ENCODE measurements at places on chromosomes 11 and 22.

- peak; percentile 76 for DNase-seq
These were observed 2.3 kb upstream of the DUSP8 start for GRCh38 chr11:1574238-1574932.

GRCh38 chr11:8067929-8068575, 13.0 kb upstream of the TUB start:
- DNase-seq = no peak

DNA sequence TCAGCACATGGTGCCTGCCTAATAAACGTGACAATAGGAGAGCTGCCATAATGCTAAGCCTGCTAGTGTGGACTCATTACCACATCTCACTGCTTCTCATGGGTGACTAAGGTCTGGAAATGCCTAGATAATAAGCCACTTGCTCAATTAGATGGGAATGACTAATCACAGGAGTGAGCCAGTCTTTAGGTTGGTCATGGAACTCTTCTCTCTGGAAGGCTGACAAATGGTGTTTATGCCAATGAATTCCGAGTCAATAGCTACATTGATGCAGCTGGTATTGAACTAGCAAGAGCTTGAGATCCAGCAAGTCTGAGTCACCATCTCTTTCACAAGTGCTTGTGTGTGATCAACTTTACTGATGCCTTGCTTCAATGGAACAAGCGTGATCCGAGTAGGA, 334.9 kb downstream of the OPCML start:
- no peak for DNase-seq

GRCh38 chr22:17754233-17754925, 19.9 kb downstream of the BID start:
- peak; percentile 48 for DNase-seq

DNA sequence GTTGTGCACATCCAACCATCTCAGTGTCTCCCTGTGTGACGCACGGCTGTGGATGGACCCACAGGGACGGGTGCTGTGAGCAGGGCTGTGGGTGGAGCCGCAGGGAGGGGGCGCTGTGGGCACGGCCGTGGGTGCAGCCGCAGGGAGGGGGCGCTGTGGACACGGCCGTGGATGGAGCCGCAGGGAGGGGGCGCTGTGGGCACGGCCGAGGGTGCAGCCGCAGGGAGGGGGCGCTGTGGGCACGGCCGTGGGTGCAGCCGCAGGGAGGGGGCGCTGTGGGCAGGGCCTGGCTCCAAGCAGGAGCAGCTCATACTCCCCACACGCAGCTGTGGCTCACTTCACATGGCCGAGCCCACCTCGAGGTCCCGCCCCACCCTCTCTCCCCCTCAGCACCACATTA, 6.0 kb upstream of the MAPK11 start:
- peak; percentile 79 for DNase-seq

DNA sequence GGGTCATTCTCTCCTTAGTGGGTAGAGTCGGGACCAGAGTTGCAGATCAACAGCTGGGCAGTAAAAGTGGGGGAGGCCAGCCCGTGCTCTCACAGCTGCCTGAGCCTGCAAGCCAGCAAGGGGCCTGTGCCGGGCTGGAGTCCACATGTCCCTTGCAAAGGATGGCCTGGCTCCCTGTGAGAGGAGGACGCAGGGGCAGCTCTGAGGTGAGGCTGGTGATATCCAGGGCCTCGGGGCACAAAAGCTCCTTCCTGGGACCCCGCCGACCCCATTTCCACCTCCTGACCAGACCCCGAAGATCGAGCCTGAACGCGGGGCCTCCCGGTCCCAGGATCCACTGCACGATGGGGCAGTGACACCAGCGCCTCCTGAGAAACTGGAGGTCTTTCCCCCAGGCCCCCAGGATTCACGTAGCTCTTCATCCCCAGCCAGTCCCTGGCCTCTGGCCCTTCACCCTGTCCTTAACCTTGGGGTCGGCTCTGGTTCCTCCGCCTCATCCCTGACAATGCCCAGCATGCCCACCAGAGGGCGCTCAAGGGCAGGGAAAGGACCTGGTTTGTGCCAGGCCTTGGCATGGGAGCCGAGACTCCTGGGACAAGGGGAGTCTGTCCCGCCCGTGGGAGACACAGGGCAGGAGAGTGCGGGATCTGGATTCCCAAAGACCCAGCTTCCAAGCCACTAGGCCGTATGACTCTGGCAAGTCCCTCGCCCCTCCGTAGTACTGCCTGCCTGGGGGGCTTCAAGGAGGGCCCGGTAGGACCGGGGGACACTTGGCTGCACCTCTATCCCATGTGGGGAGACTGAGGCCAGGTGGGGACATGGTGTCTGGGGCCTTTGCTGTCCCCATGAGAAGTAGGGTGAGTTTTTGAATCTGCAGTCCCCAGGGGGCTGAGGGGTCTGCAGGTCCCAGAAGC, 17.8 kb upstream of the WNT7B start:
- DNase-seq = peak; percentile 87

DNA sequence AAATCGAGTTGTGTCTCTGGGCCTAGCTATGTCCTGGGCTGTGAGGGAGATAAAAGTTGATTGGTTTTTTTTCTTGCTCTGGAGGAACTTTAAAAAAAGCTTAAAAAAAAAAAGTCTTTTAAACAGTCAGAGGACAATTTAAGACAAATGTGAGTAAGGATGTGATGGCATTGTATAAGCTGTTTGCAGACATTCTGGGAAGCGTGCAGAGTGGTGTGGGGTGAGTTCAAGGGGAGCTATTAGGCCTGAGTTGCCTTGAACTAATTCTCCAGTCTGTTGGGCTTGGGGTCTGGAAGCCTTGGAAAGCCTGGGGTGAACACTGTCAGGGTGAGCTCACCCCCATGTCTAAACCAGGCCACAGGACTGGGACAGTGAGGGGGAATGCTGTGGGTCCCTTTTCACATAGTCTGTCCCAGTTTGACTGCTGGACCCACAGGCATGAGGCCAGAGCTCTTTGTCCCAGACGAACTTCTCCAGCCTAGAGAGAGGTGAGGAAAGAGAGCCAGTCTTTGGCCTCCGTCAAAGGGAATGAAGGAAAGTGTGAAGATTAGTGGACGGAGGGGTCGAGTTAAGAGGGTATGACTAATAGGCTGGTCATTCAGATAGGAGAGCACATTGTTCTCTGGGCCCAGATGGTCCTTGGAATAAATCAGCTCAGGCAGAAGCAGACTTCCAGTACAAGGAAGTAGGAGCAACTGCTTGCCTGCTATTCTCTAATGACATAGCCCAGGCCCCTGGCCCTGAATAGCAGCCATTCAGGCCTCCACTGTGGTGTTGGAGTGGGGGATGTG, 76.4 kb upstream of the NNMT start:
- DNase-seq = no peak

DNA sequence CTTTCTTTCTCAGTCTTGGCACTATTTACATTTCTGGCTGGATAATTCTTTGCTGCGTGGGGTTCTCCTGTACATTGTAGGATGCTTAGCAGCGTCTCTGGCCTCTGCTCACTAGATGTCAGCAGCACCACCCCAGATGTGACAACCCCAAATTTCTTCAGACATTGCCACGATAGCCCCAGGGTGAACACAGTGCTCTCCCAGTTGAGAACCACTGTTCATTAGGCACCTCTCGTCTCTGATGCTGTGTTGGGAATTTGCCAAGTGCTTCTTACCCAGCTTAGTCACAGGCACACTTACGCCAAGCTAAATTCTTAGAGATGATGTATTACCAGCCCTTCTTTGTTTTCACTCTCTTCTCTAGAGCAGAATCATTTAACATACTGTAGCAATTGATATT, 9.4 kb downstream of the TRIM6 start:
- no peak for DNase-seq

DNA sequence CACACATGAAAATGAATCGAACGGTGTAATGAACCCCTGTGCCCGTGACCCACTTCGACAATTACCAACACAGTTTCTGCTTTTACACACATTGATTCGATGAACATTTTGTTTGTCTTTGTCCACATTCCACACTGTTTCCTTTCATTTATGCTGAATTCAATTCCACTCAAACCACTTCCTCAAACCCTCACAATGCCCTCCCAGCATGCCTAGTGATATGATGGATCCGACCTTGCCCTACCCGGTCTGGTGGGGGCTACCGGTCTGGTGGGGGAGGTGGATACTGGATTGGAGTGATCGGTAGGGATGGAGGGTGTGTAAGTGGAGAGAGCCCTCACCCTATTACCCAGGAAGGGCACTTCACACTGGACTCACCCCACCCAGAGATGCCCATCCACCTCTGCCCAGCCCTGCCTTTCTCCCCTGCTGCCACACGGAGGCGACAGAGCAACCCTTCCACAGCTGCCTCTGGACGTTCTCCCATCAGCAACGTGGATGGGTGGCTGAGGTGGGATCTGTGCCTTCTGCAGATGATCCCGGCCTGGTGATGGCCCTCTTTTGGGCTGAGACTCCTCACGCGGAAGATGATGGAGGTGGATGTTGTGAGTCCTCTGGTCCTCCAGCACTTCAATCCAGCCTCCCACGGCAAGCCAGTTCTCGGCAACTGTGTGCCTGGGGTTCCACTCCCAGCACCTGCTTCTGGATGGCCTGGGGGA, 33.0 kb upstream of the P2RY2 start:
- peak; percentile 69 for DNase-seq

DNA sequence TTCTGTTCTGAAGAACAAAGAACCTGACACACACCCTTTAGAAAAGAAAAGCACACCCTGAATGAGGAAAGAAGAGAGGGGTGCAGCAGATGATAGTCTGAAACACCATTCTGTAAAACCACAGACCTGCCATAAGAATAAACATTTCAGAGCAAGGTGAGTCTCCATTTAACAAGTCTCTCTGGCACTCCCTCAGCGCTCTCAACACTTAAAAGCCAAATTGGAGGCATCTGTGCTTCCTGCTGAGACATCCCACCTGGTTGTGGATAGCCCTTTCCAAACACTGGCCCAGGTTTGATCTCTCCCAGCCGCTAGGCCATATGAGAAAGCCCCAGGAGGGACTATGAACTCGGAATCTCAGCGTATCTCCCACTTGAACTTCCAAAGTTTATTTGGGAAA, 36.3 kb downstream of the ETS1 start:
- DNase-seq = no peak

GRCh38 chr22:33561149-33561807, 359.0 kb downstream of the LARGE1 start:
- no peak for DNase-seq

DNA sequence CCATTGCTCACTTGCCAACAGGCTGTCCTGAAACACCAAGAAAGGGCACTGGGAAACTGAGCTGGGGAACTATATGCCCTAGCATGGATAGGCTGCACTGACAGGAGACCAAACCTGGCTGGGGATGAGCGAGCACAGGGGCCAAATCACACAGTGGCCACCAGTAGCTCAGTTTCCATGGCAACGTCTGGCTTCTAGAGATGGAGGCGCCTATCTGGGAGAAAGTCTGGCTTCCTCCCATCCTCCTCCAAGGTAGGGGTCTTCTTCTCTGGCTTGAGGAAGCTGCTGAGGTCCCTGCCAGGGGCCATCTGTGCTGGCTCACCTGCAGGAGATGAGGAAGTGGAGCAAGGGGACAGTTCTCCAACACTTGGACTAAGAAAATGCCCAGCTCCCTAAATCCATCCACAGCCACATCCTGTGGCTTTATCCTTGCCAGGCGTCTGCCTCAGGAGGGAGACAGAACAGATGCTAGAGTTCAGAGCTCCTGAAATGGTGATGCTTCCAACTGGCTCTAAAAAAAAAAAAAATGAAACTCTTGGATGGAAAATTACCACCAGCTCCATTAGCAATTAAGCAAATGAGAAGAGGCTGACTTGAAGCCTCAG, 48.3 kb downstream of the SYT13 start:
- no peak for DNase-seq

DNA sequence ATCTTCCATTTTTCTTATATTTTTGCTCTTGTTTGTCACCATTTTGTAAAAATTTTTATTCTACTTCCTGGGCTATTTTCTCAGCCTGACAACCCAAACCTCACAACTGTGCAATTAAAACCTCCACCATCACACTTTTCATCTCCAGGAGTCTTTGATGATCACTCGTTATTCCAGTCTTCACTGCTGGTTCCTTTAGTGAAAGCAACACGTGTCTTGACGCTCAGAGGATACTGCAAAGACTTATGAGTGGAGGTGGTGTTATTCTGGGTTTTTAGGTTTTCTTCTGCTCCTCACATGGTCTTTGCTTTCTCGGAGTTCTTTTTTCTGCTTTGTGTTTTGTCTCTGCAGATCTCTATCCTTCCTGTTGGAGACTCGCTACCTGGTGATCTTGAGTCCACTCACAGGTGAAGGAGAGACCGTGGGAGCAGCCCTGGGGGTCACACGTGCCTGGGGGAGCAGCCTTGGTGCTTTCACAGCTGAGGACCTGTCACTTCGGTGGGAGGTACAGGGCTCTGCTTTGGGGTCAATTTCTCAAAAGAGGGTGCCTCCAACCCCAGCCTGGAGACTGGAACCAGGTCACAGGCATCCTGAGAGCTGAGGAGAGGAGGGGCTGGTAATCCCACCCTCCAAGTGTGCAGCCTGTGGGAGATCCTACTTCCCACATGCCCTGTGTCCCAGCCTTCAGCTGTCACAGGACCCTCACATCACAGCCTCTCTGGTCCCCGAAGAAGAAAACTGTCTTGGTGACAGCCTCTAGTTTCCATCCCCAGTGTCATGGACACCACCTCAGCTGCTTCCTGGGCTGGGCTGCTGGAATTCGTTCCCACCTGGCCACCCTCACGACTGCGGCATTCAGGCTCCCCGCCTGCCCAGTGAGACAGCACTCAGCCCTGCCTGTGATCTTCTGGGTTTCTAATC, 11.0 kb downstream of the SULT4A1 start:
- DNase-seq = no peak

- no peak for DNase-seq
These were observed 4.0 kb downstream of the KCNJ1 start for GRCh38 chr11:128862908-128863660.

- no peak for DNase-seq
These were observed 547.1 kb downstream of the RAB38 start for GRCh38 chr11:87628026-87628580.

DNA sequence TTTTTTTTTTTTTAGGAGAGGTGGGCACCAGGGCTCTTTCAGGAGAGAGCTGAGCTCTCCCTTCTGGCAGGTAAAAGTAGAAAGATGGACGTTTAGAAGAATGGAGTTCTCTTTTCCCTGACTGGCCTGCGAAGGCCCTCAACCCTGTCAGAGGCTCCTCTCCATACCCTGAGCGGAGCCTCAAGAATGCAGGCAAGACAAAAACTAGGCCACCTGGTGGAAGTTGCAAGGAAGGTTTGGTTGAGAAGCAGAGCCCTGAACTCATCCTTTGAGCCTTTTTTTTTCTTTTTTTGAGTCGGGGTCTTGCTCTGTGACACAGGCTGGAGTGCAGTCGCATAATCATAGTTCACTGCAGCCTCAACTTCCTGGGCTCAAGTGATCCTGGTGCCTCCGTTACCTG, 1.4 kb downstream of the OTOG start:
- DNase-seq = no peak

GRCh38 chr22:41481925-41482318, 13.0 kb downstream of the ACO2 start:
- no peak for DNase-seq

DNA sequence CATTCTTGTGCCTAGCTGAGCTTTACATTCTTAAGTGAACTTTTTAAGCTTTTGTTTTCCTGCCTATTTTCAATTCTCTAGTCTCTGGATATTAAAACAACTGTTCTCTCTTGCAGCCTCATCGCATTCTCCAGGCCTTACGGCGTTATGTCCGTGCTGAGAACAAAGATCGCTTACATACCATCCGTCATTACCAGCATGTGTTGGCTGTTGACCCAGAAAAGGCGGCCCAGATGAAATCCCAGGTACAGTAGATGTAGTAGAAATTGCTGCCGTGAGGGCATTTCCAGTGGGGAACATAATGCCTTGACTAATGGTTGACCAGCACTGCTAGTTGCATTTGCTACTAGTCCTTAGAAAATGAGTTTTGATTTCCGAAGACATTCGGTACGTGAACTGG, 29.7 kb upstream of the ST14 start:
- DNase-seq = no peak

All from activated T-cell treated with anti-CD3 and anti-CD28 coated beads, Interleukin-2, amount 50 U/mL, for 72 hours (primary cell).